ENCODE measurements at places on chromosomes 2 and 18.

GRCh38 chr2:128748336-128748735 lies 429.7 kb upstream of the HS6ST1 start:
- no peak for DNase-seq

DNA sequence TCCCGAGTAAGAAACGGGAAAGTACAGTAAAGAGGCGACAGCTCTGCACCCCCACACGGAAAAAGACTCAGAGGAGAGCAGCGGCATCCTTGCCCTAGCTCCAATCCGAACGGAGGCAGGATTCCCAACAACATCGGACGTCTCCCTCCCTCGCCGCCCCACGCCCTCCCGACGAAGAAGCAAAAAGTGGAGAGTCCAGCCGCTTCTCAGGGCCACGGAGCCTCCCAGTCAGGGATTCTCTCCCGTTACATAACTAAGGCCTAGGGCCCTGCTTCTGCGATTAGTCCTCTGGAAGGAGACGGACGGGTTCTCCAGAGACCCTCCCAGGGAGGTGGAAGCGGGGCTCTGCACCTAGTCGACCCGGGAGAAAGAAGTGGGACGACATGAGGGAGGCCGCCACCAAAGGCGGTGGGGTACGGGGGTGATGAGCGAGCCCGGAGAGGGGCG lies 587 bp downstream of the SUMO1 start:
- peak; percentile 52 for DNase-seq

DNA sequence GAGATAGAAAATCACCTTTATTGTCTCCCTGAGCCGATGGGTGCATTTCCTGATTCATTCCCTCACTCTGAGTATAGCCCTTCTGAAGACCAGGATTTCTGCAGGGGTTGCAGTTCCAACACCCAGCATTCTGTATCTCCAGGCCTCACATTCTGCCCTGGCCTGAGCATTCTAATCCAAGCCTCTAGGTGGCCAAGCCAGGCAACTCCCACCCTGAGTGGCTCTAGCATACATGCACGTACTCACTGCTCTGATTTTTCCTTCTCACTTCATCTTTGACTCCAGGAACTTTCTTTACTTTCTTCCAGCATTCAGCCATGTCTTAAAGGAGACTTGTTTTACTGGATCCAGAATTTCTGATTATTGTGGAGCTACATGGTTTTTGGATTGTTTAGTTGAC lies 100.7 kb upstream of the STK39 start:
- peak; percentile 77 for DNase-seq

- DNase-seq, result no peak
Measured at GRCh38 chr2:103293067-103293741, 531.4 kb downstream of the TMEM182 start.

GRCh38 chr2:46699934-46700256 lies 215.7 kb downstream of the MCFD2 start:
- no peak for DNase-seq

DNA sequence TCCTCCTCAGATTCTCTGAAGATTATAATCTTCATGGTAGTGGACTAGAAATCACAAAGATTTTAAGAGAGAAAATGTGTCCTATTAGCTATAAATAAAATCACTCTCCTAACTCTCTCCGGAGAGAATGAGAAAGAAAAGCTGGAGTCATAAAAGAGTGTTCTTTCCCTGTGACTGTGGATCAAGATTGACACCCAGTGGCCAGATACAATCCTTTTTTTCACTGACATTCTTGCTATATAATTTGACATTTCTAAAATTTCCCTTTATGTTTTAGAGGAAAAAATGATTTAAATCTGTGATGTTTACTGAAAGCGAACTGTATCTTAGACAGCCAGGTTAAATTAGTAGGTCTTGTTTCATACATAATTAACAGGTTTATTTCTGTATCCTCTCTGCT lies 35.4 kb upstream of the LRP2 start:
- peak; percentile 49 for DNase-seq

GRCh38 chr2:24725956-24726355 lies 67.2 kb downstream of the PTRHD1 start:
- peak; percentile 8 for DNase-seq

DNA sequence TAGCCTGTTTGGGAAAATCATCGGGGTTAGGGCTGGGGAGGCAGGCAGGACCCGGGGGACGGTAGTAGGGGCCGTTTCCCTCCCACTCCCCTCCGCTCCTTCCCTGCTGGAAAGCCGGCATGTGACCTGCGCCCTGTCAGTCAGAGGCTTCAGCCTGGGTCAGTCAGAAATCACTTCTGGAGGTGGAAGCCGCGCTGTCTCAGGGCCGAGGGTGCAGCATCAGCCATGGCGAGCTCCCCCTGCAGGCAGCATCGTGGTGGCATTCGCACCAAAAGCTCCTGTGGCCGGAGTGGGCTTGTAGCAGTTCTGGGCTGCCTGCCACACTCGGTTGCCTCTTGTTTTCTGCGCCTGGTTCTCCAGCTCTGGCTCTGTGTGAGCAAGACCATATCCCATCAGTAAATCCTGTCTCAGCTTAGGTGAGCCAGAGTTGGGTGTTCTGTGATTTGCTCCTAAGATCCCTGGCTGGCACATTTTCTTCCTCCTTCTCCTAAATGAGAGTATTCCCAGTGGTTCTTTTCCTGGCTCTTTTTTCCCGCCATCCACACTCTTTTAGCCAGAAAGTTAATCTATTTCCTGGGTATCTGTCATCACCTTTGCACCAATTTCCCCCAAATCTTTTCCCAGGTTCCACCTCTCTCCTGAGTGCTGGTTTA lies 123.9 kb upstream of the CD302 start:
- DNase-seq, result peak; percentile 89

DNA sequence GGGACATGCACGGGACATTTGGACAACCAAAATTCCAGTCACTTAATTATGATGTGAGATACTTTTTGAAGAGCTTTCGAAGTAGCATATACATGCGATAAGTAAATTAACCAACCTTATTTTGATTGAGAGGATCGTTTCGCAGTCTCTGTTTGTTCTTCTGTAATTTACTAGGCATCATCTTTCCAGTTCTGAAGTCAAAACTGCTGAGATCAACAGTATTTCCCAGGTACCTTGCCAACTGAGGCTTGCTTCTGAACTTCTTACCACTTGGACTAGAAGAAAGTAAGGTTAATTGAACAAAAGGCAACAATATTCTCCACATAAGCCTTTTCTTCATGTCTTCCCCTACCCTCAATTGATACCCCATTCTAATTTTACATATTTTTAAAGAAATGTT lies 19.6 kb downstream of the MBD2 start:
- DNase-seq, result no peak

DNA sequence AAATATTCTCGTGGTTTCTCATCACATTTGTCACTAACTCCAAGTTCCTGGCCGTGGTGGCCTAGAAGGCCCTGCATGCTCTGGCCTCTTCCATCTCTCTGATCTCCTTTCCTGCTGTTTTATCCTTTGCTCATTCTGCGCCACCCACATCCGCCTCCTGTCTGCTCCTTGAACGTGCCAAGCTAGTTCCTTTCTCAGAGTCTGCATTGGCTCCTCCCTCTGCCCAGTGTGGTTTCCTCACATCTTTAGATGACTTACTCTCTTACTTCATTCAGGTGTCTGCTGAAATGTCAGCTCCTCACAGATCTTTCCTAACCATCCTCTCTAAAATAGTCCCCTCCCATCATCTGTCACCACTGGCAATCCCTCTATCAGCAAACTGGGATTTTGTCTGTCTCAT lies 158.6 kb upstream of the RBMS1 start:
- DNase-seq, result peak; percentile 81

DNA sequence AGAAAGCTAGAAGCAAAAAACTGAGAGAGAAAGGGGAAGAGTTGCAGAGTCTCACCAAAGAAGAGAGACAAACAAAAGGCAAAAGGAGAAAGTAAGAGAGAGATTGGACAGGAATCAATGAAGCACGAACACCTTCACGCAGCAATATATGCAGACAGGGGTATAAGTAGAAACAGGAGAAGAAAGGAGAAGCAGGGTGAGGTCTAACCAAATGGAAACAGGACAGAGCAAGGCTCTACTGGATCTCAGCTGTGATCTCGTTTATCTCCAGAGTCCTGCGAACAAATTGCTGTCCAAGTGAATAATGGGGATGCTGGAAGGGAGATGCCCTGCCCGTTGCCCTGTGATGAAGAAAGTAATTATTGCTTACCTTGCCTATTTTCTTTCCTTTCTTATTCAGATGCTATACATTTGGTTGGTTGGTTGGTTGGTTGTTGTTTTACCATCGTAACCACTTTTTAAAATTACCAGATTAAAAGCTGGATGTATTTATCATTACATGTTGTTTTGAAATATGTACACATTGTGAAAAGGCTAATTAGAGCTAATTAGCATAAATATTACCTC lies 34.0 kb downstream of the SP100 start:
- DNase-seq, result no peak

- DNase-seq, result no peak
Measured at GRCh38 chr18:13635046-13635445, 91.3 kb downstream of the FAM210A start.
